Psoas muscle (tissue), 8 donors: ENCODE measurements at places on chromosomes 5 and 9. TPM values are rescaled to one million over a fixed set of nuclear protein-coding genes. Genes with fewer than 3 reads are reported as not detected.

DNA sequence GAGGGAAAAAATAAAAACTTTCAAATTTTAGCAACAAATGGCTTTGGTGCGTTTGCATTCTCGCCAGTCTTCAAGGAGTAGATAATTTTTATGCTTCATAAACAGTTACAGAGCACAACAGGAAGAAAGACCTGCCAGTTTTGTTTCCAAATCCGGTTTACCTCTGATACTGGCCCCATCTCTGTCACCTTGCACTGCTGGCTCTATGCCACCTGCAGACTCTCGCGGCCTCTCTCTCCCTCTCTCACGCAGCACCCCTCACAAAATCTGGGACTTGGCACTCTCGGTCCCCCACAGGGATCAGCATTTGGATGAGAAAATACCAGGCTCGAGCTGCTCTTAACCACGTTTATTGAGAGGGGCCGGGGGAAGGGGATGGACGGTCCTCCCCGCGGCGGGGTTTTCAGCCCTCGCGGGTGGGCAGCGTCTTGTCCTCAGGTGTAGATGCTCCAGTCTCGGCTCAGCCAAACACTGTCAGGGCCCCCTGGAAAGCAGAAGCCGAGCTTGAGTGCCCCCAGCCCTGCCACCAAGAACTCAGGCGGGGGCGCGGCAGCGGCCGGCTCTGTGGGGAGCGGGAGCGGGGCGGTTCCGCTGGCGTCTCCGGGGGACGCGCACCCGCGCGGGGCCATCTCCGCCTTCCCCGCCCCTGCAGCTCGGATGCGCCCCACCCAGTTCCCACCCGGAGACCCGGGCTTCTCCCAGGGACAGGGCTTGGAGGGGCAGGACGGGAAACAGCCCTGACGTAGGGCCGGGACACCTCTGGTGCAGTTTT, 1.3 kb downstream of the SCGB3A1 start:
- DNase-seq = no peak

DNA sequence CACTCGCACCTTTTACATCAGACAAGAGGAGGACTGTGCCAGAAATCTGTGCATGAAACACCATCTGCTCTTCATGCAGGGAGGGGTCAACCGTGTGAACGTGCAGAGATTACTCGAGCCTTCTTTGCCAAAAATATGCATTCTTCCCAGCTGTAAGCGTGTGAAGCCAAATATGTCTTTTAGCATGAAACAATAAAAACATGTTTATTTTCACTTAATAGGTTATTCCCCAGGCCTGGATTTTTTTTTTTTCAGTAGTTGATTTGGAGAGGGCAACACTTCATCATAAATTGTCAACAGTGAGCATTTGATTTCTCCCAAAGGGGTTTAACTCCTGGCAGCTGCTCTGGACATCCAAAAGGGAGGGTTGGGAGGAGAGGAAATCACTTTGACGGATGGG, 23.8 kb downstream of the PLAC8L1 start:
- no peak for DNase-seq

GRCh38 chr5:110441035-110441434, 285.4 kb downstream of the TMEM232 start:
- no peak for DNase-seq

DNA sequence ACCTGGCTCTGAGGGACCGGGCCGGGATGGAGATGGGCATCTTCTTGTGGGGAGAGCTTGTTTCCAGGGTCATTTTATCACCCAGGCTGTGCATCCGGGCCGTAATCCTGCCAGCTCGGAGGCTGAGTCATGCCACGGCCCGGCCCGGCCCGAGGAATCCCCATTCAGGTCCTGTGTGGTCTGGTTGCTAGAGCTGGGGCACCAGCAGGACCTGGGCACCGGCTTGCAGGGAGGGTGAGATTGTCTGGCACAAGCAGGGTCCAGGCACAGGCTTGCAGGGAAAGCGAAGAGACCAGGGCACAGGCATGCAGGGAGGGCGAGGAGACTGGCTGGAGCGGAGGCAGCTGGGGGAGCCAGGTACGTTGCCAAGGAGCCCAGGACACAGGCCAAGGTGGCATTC, 106.8 kb downstream of the RXRA start:
- peak; percentile 84 for DNase-seq

DNA sequence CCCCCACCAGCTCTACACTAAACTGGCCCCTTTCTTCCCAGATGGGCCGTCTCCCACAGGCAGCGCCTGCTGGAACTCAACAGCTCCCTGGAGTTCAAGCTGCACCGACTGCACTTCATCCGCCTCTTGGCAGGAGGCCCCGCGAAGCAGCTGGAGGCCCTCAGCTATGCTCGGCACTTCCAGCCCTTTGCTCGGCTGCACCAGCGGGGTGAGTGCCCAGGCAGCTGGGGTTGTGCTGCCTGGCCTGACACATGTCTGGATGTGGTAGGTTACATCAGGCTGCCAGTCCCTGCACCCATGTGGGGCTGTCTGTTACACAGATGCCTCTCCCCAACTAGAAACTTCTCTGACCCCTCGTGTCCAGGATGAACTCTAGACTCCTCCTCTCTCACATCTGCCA, 9.8 kb downstream of the NHP2 start:
- peak; percentile 57 for DNase-seq

DNA sequence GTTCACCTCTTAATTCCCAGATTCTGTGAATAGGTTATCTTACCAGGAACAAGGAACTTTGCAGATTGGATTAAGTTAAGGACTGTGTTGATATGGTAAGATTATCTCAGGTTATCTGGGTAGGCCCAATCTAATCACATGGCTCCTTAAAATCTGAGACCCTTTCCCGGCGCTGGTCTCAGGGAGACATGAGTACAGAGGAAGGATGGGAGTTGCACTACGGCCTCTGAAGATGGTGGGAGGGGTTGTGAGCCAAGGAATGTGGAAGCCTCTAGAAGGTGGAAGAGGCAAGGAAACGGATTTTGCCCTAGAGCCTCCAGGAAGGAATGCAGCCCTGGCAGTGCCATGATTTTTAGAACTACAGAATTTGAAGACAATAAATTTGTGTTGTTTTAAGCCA, 95.1 kb downstream of the AK8 start:
- DNase-seq = no peak

- no peak for DNase-seq
Measured at GRCh38 chr5:154766558-154767281, 11.5 kb downstream of the LARP1 start.

DNA sequence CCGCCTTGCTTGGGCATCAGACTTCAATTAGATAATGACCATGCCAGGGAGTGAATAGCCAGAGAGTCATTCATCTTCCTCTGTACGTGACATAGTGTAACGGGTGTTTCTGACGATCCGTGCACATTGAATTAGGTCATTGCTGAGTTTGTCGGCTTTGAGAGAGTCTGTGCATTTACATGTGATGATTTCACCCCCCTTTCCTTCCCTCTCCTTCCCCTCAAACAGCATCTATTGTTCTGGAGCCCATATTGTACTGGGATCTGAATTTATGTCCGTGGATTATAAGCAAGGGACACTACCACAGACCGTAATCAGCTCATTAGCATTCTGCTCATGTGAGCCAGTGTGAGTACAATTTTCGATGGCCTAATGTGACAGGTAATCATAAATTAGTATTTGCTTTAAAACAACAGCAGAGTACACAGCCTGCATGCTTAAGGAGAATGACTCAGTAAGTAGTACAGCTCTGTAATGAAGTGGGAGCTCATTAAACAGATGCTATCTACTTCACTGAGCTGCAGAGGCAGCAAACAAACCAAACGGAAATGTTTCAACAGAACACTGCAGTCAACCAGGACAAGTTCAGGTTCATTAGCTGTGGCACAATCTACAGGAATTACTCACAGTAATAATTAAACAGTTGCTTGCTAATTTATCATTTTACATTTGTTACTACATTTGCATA, 302.1 kb downstream of the CSNK1G3 start:
- DNase-seq = no peak

- no peak for DNase-seq
Measured at GRCh38 chr5:143403334-143403592, 223 bp downstream of the NR3C1 start.

GRCh38 chr5:18534119-18534518, 899.9 kb downstream of the TAF11L14 start:
- DNase-seq = no peak

GRCh38 chr5:50738864-50739263, 72.4 kb downstream of the PARP8 start:
- no peak for DNase-seq

- no peak for DNase-seq
Measured at GRCh38 chr9:131593091-131593820, 47.9 kb downstream of the PRRT1B start.

DNA sequence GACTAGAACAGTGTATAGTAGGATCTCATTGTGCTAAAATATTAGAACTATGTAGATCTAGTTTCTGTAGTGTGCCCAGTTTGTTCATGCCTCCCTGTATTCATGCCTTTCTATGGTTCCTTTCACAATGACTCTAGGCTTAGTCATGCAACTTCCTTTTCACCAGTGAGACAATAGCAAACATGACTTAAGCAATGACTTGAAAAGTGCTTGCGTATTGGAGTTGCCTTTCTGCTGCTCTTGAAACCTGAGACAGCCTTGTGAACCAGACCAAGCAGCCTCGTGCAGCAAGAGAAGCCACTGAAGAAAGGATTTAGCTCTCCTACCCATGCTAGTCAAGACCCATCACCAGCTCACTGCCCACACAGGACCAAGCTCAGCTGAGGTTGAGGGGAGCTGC, 294.5 kb upstream of the TAS2R1 start:
- DNase-seq = no peak

- peak; percentile 69 for DNase-seq
Measured at GRCh38 chr5:142611154-142611553, 74.7 kb downstream of the FGF1 start.

DNA sequence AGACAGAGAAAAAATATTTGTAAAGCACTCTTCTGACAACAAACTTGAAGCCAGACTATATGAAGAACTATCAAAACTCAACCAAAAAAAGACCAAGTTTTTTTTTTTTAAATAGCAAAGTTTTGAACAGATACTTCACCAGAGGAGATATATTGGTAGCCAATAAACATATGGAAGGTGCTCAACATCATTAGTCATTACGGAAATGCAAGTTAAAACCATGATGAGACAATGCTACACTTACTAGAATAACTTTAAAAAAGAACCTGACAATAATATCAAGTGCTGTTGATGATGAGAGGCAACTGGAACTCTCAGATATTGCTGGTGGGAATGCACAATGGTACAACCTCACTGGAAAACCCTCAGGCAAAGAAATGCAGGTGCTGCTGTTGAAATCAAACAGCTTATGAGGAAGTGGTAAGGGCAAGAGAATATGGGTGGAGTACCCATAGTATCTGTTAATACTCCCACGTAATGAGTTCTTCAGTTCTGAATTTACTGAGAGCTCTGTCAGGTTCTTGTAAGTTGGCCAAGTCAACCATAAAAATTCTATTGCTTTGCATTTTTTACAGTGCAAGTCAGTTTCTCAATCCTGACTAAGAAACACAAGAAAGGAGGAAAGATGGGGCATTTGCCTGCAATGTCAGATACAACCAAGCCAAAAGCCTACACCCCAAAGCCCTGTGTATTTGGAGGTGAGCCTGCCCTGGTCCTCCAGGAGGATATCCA, 87.3 kb upstream of the GNAQ start:
- no peak for DNase-seq

DNA sequence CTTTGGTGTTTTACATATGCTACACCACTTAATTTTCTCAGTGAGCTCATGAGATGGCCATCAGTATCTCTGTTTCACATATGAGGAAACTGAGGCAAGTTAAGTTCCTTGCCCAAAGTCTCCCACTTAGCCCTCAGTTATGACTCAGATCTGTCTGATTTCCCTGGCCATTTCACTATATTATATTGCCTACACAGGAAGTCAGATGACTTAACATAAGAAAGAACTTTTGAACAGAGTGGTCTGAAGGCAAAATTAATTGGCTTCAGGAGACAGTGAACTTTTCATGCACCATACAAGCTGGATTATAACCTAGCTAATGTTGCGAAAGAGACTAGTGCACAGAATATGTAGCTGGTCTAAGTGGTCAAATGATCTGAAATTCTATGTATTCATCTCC, 221.6 kb downstream of the NFIB start:
- no peak for DNase-seq

DNA sequence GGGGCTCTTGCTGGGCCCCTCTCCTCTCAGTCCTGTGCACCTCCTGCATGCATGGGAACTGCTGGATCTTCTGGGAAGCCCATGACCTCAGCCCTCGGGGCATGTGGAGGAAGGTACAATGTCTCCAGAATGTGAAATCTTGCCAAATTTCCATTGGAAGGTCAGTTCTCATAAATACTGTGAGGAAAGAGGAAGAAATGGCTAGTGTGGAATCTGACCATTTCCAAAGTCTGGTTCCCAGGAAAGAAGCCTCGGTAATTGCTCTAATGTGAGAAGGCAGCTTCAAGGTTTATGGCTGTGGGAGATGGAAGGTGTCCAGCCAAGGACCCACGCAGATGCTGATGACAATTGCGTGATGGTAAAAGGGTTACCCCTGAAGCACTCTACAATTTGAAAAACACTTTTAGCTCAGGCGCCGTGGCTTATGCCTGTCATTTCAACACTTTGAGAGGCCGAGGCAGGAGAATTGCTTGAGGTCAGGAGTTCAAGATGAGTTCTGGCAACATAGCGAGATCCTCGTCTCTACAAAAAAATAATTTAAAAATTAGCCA, 8.1 kb upstream of the IL17B start:
- no peak for DNase-seq

GRCh38 chr9:24245988-24246387, 299.7 kb downstream of the IZUMO3 start:
- no peak for DNase-seq

DNA sequence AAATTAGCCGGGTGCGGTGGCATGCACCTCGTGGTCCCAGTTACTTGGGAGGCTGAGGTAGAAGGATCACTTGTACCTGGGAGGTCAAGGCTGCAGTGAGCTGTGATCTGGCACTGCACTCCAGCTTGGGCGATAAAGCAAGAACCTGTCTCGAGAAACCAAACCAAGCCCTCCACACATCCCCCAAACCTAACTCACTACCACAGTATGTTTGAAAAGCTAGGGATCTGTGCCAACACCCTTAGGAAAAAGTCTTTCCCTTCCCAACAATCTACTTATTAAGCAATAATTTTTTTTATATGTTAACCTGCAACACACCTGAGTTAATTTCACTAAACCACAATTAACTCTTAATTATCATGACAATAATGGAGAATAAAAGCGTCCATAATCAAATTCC, 2.2 kb downstream of the UBTD2 start:
- no peak for DNase-seq

GRCh38 chr9:101427957-101428655, 7.5 kb downstream of the ALDOB start:
- no peak for DNase-seq

DNA sequence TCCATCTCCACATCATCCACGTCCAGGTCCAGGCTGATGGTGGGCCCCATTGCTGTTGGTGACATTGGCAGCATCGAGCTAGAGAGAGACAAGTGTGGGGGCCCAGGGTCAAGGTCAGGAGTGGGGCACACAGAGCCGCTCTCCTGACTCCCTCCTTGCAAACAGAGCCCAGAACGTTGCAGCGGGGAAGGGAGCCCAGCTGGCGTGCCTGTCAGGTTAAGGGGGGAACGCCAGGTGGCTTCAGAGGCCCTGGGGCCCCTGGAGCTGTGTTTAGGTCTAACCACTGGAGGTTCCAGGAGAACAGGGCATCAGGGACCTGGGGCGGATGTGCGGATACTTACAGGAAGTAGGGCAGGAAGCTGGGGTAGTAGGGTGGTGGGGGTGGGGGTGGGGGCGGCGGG, 7.5 kb downstream of the RNF44 start:
- no peak for DNase-seq

PRLR gene
- total RNA-seq = 0.10 TPM

CARTPT gene
- total RNA-seq = not detected

HTR1A gene
- not detected for total RNA-seq

GMCL2 gene
- total RNA-seq = not detected

PRRX2 gene
- total RNA-seq = 1.1 TPM

BTNL9 gene
- total RNA-seq = 22.2 TPM

SLC2A8 gene
- total RNA-seq = 15.8 TPM
